ENCODE measurements at places on chromosomes 7 and 10.

GRCh38 chr10:42738679-42739078, 43.9 kb upstream of the BMS1 start:
- no peak for DNase-seq

DNA sequence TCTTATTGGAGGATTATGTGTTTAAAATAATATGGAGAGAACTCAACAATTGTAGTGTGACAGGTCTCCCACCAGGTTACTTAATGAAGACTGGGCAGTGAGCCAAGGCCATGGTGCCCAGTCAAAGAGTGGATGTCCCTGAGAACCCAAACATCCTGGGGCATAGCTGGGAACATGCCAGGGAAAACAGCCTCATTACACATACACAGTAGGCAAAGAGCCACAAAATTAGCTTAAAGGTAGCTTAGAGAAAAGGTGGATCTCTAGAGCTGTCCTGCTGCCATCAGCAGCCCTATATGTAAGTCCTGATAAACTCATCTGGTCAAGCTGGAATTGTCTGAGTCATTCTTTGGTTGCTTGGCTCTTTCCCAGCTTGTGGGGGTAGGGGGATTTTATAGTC, 287.8 kb downstream of the PHF14 start:
- no peak for DNase-seq

DNA sequence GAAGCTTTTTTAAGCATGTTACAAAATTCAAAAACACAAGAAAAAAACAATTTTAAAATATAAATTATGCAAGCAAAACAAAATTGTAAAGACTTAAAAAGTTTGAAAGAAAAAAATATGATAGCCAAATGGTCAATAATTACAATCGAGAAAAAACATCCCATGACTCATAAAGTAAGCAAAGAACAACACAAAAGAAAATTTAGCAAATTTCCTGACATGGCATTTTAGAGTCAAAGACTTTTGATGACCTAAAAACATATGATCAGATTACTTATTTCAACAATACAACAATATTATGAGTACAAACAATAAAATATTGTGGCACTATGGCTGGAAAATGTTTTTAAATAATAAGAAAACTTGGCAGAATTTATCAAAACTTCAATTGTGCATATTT, 312.1 kb upstream of the MEOX2 start:
- no peak for DNase-seq

DNA sequence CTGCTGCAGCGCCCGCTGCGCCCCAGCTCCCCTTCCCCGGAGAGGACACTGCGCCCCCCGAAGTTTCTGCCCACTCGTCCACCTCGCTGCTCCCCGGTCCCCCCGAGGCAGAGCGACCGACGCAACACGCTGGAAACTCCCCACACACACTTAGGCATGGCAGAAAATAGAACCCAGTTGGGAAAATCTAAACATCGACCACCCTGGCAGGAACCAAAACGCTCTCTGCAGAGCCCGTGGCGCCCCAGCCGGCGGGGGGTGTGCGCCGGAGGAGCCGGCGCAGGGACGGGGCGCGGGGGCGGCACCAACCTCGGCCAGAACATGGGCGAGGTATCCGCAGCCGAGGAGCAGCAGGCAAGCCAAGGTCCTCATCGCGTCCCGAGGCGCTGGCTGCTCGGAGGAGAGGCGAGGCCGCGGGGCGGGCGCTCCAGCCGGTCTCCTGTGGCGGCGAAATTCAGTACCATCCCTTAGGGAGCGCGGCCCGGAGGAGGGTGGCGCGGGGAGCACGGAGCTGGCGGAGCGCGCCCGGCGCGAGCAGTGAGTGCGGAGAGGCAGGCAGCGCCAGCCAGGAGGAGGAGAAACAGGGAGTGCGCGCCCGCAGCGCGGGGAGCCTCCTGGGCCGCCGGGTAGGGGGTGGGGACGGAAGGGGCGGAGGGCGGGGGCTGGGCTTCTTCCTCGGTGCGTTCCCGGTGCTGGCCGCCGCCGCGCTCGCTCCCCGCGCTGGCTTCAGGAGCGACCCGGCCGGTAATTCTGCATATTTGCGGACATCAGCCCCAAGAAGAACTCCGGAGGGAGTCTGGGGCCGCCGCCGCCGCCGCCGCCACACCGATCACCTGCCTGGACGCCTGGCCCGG, 789 bp downstream of the PDGFA start:
- DNase-seq, result peak; percentile 95

DNA sequence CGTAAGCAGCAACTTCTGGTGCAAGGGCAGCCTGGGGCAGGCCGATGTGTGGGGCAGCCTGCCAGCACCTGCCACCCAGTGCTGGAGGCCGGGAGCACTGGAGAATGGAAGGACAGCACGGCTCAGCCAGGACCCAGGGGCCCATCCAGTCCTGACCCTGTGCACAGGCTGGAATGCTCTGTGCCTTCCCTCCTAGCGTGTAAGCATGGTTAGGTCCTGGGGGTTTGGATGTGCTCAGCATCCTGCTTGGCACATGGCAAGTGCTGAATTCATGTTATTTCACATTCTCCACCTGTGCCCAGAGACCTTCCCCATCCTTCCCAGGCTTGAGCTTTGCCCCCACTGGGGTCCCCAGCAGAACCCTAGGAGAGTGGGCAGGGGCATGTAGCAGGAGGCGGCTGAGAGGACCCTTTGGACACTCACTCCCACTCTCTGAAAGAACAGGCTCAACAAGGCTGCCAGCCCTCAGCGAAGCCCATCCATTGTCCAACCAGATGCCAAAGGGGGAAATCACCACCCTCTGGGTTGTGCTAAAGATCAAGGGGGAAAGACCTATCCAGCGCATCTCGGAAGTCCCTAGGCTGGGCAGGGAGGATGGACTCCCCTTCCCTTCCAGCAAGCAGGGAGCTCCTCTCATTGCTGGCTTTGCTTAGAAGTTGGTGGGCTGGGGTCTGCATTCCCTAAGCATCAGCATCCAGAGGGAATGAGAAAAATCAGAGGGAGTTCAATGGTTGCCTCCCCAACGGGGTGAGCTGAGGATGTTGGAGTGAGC, 29.7 kb downstream of the ANXA8 start:
- DNase-seq, result no peak

DNA sequence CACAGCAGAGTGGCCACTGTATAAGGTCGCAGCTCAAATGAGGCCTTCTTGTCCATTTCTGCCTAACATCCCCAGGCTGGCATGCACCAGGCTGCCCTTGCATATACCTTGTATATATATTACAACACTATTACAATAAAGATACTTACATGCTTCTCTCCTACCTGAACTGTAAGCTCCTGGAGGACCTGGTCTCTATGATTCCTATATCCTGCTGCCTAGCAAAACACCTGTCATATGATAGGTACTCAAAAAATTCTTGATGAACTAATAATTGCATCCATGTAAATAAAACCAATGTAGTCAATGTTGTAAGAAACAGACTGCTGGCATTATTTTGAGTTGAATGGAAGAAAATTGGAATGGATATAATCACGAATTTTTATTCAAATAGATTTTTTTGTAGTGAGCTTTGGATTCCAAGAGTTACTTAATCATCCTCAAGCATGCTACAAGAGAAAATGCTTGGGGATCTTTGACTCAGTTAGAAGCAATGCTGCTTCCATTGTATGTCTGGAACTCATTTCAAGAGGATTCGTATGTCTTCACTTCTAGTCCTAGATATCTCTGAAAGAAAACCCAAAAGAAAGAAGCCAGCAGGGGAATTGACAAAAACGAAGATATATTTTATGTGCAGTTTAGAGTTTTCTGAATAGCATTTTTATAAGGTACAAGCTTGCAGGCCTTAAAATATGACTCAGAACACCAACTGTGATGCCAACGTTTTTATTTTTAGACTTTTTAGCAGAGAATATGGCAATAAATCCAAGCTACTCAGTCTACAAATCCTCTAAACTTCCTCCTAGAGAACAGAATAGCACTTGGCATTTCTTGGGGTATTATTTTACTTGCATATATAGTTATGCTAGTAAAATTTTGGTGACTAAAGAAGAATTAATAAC, 53.1 kb downstream of the OSBPL3 start:
- no peak for DNase-seq

GRCh38 chr10:110241841-110242240, 34.4 kb downstream of the MXI1 start:
- no peak for DNase-seq

GRCh38 chr7:150784954-150785353, 15.2 kb downstream of the TMEM176B start:
- DNase-seq, result no peak

DNA sequence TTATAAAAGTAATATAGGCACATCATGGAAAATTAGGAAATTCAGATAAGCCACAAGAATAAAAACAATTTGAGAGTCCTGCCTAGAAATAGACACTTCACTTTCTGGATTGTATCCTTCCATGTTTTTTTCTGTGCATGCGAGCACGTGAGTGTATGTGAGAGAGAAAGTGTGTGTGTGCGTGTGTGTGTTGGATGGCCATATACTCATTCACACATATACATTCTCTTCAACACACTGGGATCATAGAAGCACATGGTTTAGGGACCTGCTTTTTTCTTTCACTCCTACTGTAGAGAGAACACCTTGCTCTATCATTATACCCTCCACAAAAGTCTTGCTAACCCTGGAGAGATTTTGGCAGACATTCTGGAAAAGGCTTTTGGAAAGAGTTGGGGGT, 7.5 kb downstream of the FFAR4 start:
- no peak for DNase-seq

DNA sequence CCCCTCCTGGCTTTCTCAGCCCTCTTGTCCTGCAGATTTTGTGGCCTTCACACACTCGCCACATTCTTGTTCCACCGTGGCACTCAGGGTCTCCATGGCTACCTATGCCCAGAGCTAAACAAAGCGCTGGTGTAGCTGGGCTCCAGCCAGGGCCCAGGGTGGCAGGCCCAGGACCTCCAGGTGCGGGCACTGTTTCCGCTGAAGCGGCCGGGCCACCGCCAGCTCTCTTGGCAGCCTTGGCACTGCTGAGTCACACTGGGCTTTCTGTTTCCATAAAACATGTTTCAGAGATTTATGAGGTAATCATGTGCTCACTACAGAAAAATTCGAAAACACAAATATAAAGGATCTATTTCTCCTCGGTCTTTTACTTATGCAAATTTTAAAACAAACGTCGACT, 51.3 kb downstream of the AOC1 start:
- peak; percentile 79 for DNase-seq

DNA sequence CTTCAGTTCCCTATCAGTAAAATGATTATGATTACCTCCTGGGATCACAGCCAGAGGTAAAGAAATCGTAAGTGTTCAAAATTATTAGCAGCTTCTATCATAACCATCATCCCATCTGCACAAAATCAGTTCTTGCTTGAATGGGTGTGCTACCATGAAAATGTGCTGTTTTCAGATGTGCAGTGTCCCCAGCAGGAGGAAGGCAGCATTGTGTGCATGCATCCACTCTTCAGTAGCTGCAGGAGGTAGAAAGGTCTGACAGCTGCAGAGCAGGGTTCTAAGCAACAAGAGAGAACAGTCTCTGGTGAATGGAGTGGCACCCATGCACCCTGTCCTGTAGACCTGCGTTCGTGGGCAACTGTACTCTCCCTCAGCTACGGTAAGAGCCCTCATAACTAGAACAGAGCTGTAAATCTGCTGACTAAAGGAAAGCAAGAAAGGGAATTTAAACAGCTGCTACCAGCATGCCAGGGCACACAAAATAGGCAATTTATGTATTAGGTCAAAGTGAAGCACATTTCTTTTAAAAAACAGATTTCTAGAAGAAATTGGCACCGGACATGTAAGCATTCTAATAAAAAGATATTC, 21.2 kb downstream of the VSTM2A start:
- DNase-seq, result no peak

DNA sequence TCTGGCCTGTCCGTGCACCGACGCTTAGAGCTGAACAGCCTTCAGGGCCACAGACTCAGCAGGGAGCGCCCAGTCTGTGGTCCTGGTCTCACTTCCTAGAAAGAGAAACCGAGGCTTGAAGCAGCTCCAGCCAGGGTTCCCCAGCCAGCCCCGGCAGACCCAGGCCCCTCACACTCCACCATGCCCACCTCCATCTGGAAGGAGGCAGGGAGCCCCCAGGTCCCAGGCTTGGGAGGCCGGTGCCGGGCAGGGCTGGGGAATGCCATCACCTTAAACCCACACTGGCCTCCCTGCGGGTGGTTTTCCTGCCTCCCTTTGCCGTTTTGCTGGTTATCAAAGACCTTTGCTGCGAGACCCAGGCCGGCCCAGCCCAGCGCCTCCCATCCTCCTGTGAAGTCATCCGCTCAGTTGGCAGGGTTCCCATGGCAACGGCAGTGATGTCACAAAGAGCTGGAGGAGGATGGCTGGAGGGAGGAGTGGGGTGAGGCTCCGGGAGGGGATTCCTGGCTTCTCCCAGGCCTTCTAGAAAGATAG, 24.0 kb downstream of the ELFN1 start:
- DNase-seq, result peak; percentile 60

GRCh38 chr10:114626841-114627240, 31.2 kb downstream of the ABLIM1 start:
- no peak for DNase-seq

DNA sequence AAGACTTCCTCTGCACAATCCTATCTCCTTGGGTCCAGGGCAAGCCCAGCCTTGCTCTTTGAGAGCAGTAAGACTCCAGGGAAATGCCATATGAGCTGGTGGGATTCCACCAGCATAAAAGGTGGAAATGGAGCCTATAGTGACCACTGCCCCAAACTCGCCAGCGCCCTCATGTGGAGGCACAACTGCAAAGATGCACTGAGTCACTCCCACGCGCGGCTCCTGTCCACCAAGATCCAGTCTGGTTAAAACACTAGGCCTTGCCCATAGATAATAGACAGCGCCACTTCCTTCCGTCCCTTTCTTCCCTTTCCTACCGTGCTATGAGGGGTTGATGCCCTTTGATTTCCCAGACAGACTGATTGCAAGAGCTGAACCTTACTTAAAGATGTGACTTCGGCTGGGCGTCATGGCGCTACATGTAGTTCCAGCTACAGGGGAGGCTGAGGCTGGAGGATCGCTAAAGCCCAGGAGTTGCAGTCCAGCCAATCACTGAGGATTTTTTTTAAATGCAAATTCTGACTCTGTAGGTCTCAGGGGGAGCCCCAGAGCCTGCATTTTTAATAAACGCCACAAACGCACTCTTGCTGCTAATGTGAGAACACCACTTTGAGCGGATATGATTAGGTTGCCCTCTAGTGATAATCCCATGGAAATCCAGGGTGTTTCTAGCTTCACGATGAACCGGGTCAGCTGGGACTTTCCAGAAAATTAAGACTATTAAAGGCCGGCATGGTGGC, 136.5 kb downstream of the EPC1 start:
- DNase-seq, result no peak

GRCh38 chr10:76319661-76320060, 888.2 kb downstream of the LRMDA start:
- DNase-seq, result no peak

DNA sequence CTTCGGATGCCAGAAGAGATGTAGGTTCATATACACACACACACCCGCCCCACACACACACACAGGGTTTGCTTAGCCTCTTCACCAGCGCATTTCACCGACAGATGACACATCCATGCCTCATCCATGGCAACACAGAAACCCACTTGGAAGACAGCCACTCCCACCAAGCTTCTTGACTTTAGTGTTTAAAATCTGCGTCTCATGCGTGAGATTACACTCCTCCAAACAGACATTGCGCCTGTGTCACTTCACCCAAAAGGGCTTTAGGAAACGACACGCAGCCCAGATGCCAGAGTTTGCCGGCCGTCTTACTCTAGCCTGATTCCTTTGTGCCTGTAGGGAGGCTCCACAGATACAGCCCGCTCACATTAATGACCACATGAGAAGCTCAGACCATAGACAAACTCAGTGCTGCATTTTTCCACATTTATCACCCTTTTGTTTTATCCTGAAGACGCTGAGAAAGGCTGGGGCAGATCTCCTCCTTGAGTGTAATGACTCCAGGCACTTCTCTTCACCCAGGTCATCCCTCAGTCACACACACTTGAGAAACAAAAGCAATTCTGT, 73.8 kb downstream of the DIP2C start:
- no peak for DNase-seq

All from posterior cingulate gyrus (tissue), 11 donors.